ENCODE measurements at places on chromosomes 1 and 21. TPM values are rescaled to one million over a fixed set of nuclear protein-coding genes. Genes with fewer than 3 reads are reported as not detected.

Gene HNRNPR
- polyA plus RNA-seq = 105 TPM

Gene EXTL1
- polyA plus RNA-seq = 1.6 TPM

Gene PALMD
- polyA plus RNA-seq = 14.0 TPM

DNA sequence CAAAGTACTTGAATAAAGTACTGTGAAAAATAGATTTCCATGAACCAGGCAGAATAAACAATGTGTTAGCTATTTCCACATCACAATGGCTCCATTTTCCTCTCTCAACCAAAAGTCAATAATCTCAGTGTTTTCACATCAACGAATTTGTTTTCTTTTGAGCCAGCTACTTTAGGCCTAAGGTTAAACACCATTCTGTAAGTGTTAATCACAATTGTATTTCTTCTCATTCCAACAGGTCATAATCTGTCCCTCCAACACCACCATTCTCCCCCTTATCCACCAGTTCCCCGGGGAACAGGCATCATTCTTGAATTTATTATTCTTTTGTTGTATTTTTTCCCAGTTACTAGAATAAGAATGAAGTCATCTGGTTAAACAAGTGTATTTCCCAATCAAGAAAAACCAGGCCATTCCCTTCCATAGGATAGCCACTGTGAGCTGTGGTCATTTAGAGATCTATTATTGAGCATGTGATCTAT lies 66.2 kb upstream of the PALMD start:
- DNase-seq = no peak

DNA sequence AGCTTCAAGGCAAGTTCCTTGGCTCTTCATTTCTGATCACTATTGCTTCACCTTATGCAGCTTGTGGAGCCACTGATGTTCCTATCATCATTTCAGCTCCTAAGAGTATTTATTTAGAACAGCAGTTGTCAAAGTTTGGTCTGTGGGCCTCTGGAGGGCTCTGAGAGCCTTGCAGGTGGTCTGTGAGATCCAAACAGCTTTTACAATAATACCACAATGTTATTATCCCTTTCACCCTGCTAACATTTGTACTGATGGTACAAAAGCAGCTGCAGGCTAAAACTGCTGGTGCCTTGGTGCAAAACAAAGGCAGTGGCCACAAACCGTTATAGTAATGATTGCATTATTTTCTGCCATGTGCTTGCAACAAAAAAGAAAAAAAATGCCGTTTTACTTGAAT lies 33.8 kb downstream of the PATJ start:
- DNase-seq = no peak

GRCh38 chr1:245007852-245008251 lies 143.5 kb upstream of the HNRNPU start:
- no peak for DNase-seq

- DNase-seq = no peak
Measured at GRCh38 chr1:206684003-206684402, 702 bp upstream of the MAPKAPK2 start.

DNA sequence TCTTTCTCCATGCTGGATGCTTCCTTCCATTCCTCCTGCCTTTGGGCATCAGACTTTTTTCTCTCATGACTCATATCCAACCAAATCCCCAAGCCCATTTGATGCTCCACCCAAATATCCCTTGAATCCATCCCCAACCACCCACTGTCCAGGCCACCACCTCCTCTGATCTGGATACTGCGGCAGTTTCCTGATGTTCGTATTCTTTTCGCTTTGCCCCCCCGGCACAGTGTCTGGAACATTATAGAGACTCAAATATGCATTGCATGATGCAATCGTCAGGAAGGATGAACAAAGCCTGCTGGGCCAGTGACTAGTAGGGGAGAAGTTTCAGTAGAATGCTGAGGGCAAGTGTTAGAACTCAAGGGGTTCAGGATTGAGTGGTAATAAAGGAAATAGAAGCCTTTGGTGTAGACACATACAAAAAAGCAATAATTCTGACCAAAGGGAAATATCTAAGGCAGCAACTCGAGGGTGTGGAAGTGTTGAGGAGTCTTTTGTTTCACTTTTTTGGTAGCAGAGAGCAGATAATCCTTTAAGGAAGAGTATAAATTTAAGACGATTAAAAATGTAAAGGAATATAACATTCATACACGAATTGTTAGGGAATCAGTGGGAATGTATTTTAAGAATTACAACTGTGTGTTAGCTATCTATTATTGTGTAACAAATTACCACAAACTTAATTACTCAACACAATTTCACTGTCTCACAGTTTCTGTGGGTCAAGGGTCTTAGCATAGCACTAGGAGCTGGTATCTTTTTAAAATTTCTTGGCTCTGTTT lies 7.5 kb downstream of the S100A11 start:
- DNase-seq = no peak

- DNase-seq = no peak
Measured at GRCh38 chr1:113074237-113074636, 1.2 kb downstream of the LRIG2 start.

DNA sequence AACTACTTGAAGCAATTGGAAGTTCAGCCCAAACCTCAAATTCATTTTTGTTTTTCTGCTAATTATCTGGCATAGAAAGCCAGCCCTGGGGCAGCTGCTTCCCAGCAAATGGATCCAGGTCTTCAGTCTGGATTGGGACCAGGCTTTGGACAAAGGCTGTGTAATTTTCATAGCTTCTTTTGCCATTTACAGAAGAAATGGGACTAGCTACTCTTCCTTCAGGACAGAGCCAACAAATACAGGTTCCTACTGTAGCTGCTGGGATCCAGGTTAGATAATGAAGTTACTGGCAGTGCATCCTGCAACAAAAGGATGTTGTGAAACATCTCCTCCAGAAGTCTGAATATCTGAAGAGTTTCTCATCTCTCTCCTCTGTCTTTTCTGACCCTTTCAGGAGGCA lies 171.5 kb upstream of the CAMK1G start:
- DNase-seq = no peak

- no peak for DNase-seq
Measured at GRCh38 chr1:70091811-70092210, 113.6 kb downstream of the LRRC40 start.

- no peak for DNase-seq
Measured at GRCh38 chr1:110708974-110709440, 34.3 kb upstream of the KCNA3 start.

DNA sequence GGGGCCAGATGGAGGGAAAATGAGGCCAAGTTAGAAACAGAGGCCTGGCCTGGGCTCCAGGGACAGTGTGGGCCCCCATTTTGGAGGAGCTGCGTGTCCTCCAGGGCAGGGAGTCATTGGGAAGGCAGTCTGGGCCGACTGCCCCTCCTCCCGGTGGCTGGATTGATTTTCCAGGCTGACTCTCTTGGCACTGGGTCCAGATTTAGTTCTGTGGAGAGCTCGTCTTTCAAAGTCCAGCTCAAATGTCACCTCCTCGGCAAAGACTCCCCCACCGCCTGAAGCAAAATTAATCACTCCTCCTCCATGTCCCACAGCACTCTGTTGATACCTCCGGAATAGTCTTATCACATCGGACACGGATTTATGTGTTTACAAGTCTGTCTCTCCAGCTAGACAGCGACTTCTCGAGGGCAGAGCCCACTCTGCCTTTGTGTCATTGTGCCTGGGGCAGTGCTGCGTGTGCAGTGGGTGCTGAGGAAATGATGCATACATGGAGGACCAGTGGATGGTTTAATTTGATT lies 175.1 kb downstream of the CAMTA1 start:
- DNase-seq = peak; percentile 38

DNA sequence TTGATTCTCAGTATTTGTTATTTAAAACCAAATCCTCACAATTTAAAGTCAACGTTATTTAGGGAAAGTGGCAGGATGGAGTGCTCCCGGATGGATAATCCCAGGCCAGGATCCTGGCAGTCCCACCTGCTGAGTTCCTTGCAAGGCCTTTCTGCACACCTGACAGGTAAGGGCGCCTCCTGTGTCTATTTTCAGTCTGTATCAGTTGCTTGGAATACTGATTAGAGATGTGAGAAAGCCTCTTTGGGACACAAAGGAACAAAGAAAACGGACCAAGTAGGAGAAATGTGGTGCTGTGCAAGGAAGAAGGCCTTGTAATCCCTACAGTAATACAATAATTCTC lies 12.2 kb downstream of the STYXL2 start:
- no peak for DNase-seq

GRCh38 chr21:17576080-17576835 lies 36.4 kb downstream of the BTG3 start:
- no peak for DNase-seq

DNA sequence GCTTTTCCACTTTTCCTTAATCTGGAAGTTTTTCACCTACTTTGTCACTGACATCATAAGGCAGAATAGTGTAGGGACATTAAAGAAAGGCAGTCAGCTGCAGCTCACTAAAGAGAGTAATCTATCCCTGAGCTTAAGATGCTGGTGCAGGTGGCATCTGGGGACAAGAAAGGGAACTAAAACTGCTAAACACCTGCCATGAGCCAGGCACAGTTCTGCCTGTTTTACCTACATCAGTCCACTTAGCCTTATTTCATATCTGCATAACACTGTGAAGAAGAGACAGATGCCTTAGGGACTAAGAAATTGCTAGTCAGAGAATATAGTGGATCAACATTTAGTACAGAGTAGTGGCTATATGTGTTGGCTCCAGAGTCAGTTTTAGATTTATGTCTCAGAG lies 88.1 kb downstream of the GPATCH2 start:
- DNase-seq = no peak

- no peak for DNase-seq
Measured at GRCh38 chr1:90127288-90127953, 132.5 kb downstream of the ZNF326 start.

- DNase-seq = peak; percentile 68
Measured at GRCh38 chr1:9302745-9303524, 10.2 kb downstream of the SPSB1 start.

DNA sequence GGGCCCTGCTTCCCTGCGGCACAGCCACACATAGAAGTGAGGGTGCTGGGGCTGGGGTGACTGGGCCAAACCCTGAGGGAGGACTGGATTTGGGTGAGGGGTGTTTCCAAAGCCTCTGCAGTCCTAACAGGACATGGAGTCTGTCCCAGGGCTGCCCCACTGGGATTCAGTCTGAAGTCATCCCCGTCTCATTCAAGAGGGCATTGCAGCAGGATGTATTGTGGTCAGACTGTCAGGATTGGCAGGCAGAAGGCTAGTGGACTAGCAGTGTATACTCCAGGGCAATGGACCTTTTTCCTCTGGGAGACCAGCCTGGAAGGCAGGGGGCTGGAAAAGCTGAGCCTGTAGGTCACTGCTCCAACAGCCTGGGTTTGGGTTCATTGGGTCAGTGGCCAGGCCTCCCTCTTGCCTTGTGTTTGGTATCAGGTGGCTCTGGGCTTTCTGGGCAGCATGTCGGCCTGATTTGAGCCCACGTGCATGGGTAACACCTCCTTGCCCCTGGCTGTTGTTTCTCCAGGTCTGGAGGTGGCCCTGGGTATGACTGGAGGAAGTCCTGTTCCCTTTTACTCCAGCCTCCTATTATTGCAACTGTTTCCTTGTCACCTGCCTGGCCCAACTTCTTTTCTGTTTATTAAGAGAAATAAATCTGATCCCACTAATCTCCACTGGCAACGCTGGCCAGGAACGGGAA lies 41.0 kb upstream of the SYNC start:
- DNase-seq = no peak
